Activated CD4-positive, alpha-beta T cell treated with anti-CD3 and anti-CD28 coated beads for 48 hours (primary cell): ENCODE measurements at places on chromosomes 6 and 20.

DNA sequence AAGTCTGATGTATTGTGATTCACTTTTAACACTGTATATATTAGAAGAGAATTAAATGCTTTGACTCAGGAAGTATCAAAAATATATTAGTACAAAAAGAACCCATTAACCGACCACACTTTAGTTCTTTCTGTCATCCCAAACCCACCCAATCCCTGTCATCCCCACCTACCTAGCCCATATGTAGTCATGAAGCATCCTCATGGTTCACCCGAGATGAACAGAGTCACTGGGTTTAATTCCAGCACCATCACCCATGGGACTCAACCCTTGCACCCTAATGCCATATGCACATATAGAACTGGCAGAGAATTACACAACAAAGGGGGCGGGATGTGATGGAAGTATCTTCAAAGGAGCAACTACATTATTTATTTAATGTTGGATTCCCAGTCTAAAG is 141.4 kb downstream of the KHDC1L start:
- no peak for DNase-seq

GRCh38 chr20:44033344-44033743 is 118.7 kb downstream of the TOX2 start:
- no peak for DNase-seq

- DNase-seq = no peak
Measured at GRCh38 chr20:39849171-39849570, 839.9 kb downstream of the MAFB start.

DNA sequence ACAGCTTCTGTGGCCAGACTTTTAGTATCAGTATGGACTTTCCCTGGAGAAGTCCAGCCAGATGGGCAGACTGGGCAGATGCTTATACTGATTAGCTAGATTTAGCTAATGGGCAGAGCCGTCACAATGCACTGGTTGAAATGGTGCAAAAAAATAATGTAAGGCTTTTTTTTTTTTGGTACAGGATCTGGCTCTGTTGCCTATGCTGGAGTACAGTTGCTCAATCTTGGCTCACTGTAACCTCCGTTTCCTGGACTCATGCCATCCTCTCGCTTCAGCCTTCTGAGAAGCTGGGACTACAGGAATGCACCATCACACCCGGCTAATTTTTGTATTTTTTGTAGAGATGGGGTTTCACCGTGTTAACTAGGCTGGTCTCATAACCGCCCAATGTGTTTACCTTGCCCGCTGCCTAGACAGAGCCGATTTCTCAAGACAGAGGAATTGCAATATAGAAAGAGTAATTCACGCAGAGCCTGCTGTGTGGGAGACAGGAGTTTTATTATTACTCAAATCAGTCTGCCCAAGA is 16.4 kb upstream of the KIFC1 start:
- DNase-seq = no peak

GRCh38 chr20:37385176-37385575 is 39.2 kb downstream of the SRC start:
- DNase-seq = no peak

- no peak for DNase-seq
Measured at GRCh38 chr6:22091424-22091948, 205.3 kb downstream of the PRL start.

- DNase-seq = no peak
Measured at GRCh38 chr20:24443436-24443835, 26.0 kb upstream of the SYNDIG1 start.

DNA sequence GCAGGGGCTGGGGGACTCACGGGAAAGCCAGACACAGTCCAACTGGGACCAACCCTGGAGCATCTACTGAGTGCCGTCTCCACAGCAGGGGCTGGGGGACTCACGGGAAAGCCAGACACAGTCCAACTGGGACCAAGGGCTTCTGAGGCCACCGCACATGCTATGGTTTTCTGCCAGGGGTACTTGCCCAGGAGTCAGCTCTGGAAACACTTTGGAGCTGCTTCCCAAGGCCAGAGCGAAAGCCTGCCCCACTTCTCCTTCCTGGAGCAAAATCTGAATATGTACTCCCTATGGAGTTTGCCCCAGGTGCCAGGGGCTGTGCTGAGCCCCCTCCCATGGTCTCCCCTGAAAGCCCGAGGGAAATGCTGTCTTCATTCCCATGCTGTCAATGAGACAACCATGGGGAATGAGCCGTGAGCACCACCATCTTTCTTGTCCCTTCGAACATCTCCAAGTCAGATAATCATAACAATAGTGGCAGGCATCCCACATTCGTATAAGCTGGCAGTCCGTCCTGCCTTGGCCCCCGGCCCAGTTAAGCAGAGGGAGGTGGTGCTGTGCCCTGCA is 18.5 kb downstream of the PCK1 start:
- no peak for DNase-seq

DNA sequence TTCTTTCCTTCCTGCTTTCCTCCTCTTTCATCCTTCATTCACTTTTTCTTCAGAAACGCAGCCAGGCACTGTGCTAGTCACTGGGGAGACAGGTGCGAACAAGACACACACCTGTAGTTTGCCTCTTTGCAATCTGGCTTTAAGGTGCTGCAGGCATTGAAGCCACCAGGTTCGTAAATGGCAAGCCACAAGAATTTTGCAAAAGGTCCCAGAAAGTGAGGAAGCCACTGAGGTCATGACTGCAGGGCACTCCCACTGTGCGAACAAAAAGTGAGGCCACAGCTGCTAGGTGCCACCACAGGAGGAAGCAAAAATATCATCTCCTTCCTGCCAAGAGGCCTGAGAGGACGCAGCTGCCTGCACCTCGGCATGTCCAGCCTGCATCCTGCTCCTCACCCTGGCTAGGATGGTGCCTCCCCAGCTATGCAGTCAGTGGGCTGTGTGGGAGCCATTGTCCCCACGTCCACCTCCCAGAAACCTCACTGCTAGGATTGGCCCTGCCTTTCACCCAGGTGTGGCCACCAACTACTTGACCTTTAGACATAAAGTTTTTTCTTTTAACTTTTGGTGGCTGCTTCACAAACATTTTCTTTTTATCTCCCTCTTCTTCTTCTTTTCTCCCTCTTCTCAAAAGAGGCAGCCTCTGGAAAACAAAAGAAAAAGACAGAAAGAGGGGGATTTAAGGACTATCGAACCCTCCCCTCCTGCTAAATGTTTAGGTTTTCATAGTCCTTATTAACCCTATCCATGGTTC is 230.8 kb downstream of the BCAS1 start:
- peak; percentile 50 for DNase-seq

DNA sequence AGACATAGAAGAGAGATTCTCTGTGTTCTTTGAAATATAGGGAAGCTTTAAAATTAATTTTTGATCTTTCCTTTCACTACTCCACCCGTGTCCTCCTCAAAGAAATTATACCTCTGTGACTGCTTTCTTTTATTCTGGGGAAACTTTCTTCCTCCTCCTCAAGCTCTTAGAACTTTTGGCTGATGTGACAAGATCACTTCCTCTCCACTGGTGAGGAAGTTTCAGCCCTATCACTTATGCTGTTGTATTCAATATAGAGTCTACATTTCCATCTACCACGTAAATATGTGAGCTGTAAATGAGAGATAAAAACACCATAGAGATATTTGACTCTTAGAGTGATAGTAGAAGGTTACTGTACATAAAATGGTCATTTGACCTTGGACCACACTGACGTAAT is 141.9 kb upstream of the SASH1 start:
- DNase-seq = no peak

DNA sequence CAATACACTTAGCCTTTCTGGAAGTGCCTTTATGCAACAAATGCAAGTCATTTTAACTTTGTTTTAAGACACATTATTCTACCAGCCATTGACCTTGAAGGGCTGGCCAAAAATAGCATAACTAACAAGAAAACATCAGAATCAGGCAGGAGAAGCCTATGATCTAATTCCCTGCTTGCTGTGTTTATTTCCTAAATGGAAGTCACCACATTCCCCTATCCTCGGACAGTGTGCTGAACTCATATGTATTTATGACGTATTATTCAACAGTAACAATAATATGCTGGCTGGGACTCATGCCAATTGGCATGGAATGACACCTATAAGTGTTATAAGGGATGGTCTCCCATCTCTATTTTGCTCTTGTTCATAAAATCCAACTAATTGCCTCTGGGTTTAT is 140.7 kb downstream of the MAP3K7 start:
- no peak for DNase-seq

GRCh38 chr6:149366267-149366921 is 33.7 kb upstream of the SUMO4 start:
- no peak for DNase-seq

GRCh38 chr20:977021-977420 is 25.1 kb downstream of the RSPO4 start:
- DNase-seq = no peak

DNA sequence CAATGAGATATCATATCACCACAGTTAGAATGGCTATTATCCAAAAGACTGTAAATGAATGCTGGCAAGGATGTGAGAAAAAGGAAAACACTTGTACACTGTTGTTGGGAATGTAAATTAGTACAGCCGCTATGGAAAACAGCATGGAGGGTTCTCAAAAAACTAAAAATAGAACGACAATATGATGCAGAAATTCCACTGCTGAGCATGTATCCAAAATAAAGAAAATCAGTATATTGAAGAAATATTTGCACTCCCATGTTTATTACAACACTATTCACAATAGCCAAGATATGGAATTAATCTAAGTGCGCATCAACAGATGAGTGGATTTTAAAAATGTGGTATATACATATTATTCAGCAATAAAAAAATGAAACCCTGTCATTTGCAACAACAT is 898.9 kb upstream of the MAN1A1 start:
- DNase-seq = no peak

GRCh38 chr6:36025932-36026327 is 1.5 kb upstream of the SLC26A8 start:
- DNase-seq = no peak

GRCh38 chr20:6467562-6467961 is 299.9 kb upstream of the BMP2 start:
- DNase-seq = no peak

DNA sequence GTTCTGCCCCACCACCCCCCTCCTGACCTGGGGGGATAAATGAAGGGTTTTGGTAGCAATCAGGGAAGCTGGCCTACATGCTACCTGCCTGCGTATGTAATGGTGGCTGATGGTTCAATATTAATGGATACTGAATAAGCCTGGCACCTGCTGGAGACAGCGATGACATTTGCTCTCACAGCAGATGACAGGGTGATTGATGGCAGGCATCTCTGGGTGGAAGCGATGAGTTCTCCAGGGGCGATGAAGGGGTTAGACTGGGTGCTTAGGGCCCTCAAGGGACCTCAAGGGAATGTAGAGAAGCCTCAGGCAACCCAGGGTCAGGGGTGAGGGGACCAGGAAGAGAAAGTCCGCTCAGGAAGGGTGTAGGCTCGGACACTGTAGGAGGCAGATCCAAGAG is 107.7 kb upstream of the MLN start:
- DNase-seq = no peak

DNA sequence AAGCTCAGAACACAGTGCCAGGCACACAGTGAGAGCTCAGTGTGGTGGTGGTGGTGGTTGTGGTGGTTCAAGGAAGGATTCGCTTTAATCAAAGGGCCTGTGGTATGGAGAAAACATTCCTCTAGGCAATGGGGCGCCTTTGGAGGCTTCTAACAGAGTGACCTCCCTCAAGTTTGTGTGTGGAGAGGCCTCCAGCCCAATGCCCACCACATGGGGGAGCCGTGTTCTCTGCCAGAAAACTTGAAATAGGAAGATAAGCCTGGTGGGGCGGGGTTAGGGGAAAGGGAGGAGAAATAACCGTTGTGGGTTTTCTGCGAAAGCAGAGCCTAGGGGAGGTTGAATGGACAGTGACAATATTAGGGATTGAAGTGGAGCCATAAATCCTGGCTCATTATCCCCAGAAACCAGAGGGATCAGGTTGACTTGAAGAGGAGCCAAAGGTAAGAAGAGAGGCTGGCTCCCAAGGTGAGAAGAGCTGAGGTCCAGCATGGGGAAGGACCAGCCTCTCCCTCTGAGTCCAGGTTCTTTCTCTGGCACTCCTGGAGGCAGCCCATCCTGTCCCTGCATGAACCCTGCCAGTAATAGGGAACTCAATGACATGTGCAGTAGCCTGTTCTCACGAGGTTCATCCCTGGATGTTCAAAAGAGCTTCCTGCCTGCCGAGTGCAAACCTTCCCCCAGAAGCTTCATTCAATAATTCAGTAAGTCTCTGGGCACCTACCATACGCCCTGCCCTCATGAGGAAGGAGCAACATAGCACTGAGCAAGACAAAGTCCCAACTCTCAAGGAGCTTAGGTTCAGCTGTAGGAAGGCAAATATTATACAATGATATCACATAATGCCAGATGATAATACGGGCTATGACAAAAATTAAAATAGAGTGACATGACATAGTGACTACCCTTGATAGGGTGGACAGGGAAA is 51.4 kb downstream of the TGM2 start:
- peak; percentile 28 for DNase-seq

DNA sequence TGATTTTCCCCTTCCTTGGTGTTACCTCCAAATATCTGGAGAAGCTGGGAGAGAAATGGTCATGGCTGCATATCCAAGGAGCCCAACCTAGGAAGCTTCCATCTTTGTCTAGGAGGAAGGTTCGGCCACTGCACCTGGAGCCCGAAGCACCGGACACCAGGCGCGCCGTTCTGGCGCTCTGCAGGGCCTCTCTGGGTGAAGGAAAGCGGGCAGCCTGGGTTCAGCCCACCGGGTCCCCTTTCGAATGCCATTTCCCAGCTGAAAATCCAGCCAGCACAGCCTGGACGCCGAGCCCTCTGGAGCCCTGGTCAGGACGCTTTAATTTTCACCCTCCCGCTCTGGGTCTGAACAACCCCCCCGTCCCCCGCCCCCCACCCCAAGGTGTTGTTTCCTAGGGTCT is 1.2 kb downstream of the LINC00237 start:
- DNase-seq = no peak

- no peak for DNase-seq
Measured at GRCh38 chr6:16183187-16183664, 54.3 kb downstream of the MYLIP start.

GRCh38 chr6:2055911-2056310 is 189.5 kb downstream of the GMDS start:
- no peak for DNase-seq

DNA sequence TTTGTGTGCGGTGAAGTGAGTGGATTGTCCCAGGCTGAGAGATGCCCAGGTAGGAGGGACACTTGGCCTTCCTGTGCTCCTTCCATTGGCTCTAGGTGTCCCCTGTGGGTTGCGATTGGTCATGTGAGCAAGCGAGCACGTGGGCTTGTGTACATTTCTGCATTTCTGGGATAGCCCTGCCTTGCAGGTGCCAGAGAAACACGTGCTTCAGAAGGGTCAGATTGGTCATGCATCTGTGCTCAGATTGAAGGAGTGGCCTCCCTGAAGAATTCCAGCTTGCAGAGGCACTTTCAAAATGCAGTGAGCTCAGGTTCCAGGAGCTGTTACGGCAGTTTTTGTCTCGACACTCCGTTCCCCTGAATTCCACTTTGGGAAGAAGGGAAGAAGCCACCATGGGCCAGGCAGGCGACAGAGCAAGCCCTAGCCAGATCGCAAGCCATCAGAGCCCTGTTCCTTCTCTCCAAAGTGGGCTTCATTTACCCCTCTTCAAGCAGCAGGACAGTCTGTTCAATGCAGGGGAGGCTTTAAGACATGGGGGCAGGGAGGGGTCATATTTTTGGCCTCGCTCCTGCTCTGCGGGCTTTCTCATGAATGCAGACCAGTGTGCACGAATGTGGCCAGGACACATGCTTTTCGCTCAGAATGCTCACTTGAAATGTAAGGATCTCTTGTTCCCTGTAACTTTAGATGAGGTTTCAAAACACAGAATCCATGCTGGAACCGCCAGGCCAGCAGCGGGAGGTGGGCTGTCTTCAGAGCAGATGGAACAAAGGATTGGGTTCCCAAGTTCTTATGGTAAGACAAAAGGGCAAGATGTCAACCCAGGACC is 78.6 kb upstream of the AKAP12 start:
- DNase-seq = no peak
